ENCODE measurements at places on chromosomes 4 and X.

DNA sequence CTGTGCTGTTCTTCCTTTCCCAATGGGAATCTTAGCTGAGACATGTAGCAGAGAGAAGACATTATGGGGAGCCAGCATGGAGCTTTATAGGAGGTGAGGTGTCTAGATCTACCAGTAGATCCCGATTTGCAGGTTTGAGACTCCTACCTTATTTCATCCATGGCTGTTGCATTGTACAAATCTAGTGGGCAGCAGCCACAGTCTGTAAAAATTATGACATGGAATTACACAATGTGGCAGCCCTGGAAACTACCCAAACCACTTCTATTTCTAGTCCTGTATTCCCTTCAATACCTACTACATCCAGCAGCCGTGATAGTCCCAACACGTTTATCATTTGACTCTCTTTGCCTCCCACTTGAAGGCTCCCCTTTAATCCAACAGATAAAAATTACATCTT, 8.1 kb downstream of the ATP7A start:
- peaks cover 14% of the 10 kb centered on the region for H3K4me1 ChIP-seq
- H3K27me3 ChIP-seq = no peaks in the 10 kb centered on the region
- H3K36me3 ChIP-seq = peaks cover 2% of the 10 kb centered on the region
- no peak for DNase-seq
- no peak overlapping the region for H3K4me3 ChIP-seq

DNA sequence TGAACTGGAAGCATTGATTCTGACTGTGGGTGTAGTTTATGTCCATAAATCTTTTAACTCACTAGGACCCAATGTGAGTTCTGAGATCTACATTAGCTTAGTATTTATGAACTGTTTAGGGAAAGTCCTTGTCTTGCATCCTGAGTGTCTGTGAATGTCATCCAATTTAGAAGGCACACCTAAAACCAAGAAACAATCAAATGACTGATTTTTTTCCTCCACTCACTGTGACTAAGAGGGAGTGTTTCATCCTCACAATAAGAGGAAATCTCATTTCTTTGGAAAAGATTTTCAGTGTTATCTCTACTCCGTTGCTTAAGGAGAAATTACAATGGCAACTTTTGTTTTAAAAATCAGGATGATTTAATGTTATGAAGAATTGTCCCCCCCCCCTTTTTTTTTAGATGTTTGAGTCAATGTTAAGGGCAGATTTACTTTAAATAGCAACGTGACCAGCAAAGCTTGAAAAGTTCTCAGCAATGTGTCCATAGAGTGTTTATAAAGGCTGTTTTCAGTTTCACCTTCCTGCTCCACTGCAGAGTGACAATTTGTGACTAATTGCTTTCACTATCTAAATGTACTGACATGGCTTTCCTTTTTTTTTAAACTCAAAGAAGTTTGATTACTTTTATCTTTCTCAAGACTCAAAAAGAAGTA, 173.0 kb downstream of the SPCS3 start:
- H3K4me3 ChIP-seq = no peak overlapping the region
- no peaks in the 10 kb centered on the region for H3K36me3 ChIP-seq
- DNase-seq = no peak
- H3K27ac ChIP-seq = no peak overlapping the region
- no peaks in the 10 kb centered on the region for H3K27me3 ChIP-seq

DNA sequence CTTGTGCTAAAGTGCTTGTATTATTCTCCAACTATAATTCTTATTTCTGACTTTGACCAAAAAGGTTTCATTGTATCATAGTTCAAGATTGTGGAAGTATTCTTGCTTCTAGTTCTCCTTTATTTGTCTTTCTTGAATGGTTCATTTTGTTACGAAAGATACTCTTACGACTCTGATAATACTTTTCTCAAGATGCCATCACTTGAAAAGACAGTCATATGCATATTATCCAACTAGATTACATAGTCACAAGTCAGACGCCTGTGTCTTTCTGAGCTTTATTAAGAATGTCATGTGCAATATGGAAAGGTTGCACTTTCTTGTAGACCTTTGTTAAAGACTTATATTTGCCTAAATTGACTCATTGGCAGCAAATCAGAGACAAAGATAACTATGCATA, 71.4 kb upstream of the HPGD start:
- no peak for DNase-seq
- H3K4me3 ChIP-seq = no peak overlapping the region
- no peaks in the 10 kb centered on the region for H3K27me3 ChIP-seq
- peaks cover 11% of the 10 kb centered on the region for H3K4me1 ChIP-seq
- H3K27ac ChIP-seq = no peak overlapping the region

DNA sequence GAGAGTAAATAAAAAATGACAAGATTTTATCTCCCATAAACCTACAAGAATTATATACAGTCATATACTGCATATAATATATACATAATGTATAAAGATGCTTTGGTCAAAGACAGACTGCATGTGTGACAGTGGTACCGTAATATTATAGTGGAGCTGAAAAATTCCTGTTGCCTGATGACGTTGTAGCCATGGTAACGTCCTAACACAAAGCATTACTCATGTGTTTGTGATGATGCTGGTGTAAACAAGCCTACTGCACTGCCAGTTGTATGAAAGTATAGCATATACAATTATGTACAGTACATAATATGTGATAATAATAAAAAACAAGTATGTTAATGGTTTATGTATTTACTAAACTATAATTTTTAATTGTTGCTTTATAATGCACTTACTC, 245.2 kb upstream of the CENPE start:
- H3K4me1 ChIP-seq = no peaks in the 10 kb centered on the region
- H3K27ac ChIP-seq = no peak overlapping the region
- no peak for DNase-seq
- H3K27me3 ChIP-seq = no peaks in the 10 kb centered on the region
- H3K4me3 ChIP-seq = no peak overlapping the region

- H3K4me1 ChIP-seq = peaks cover 5% of the 10 kb centered on the region
- no peak for DNase-seq
Observed at GRCh38 chrX:107273795-107274194, 67.4 kb downstream of the DNAAF6 start.

GRCh38 chrX:85543866-85544265, 164.4 kb upstream of the POF1B start:
- DNase-seq = no peak
- H3K4me1 ChIP-seq = no peaks in the 10 kb centered on the region
- no peaks in the 10 kb centered on the region for H3K36me3 ChIP-seq
- no peak overlapping the region for H3K4me3 ChIP-seq

GRCh38 chr4:23219779-23220408, 527.2 kb downstream of the GBA3 start:
- no peak overlapping the region for H3K27ac ChIP-seq
- no peaks in the 10 kb centered on the region for H3K36me3 ChIP-seq
- no peaks in the 10 kb centered on the region for H3K27me3 ChIP-seq
- no peaks in the 10 kb centered on the region for H3K4me1 ChIP-seq
- DNase-seq = no peak

DNA sequence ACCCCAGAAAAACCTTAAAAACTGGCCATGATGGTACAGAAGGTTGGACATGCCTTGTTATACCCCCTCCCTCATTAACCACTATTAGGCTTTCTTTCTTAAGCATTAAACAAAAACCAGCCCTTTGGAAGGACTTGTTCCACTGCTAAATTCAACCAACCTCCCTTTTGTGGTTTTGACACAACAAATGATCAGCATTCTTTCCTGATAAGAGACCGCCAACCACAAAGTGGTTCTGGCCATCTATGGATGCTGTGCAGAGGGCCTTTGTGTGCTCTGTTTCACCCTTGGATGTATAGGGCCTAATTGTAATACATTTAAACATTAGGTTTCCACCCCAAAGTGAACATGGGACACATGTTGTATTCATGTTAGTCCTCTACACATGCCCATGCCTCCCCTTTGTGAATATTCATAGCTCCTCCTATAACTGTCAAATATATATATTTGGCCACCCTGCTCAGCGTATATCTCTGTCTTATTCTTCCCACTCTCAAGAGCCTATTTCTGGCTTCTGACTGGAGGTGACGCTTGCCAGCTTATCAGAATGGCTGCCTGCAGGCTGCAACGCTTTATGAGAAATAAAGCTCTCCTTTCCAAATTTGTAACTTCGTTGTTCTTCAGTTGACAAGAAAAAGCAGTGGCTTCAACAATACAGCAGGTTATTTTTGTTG, 126.6 kb downstream of the NPNT start:
- no peak for DNase-seq
- H3K27me3 ChIP-seq = no peaks in the 10 kb centered on the region
- H3K27ac ChIP-seq = no peak overlapping the region
- no peaks in the 10 kb centered on the region for H3K4me1 ChIP-seq
- H3K4me3 ChIP-seq = no peak overlapping the region

DNA sequence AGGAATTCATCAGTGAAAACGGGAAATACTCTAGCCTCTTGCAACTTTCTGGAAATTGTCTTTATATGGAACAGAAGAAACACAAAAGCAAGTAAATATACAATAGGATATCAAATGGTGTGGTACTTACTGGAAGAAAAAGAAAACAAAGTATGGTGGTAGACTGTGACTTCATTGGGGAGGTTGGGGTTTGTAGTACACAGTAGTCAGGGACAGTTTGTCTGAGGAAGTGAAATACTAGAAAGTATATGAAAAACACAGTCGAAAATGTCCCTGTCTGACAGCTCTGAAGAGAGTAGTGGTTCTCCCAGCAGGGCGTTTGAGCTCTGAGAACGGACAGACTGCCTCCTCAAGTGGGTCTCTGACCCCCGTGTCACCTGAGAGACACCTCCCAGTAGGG, 390.0 kb upstream of the NWD2 start:
- H3K36me3 ChIP-seq = no peaks in the 10 kb centered on the region

GRCh38 chrX:16711893-16712547, 449 bp downstream of the CTPS2 start:
- no peaks in the 10 kb centered on the region for H3K36me3 ChIP-seq
- H3K27me3 ChIP-seq = no peaks in the 10 kb centered on the region
- H3K27ac ChIP-seq = peak overlapping the region; percentile 76
- H3K4me1 ChIP-seq = peaks cover 21% of the 10 kb centered on the region
- H3K4me3 ChIP-seq = peak overlapping the region; percentile 82
- DNase-seq = peak; percentile 26

GRCh38 chr4:110467400-110467799, 8.6 kb upstream of the ENPEP start:
- no peak overlapping the region for H3K27ac ChIP-seq
- no peaks in the 10 kb centered on the region for H3K36me3 ChIP-seq
- no peak overlapping the region for H3K4me3 ChIP-seq
- H3K27me3 ChIP-seq = peaks cover 4% of the 10 kb centered on the region

DNA sequence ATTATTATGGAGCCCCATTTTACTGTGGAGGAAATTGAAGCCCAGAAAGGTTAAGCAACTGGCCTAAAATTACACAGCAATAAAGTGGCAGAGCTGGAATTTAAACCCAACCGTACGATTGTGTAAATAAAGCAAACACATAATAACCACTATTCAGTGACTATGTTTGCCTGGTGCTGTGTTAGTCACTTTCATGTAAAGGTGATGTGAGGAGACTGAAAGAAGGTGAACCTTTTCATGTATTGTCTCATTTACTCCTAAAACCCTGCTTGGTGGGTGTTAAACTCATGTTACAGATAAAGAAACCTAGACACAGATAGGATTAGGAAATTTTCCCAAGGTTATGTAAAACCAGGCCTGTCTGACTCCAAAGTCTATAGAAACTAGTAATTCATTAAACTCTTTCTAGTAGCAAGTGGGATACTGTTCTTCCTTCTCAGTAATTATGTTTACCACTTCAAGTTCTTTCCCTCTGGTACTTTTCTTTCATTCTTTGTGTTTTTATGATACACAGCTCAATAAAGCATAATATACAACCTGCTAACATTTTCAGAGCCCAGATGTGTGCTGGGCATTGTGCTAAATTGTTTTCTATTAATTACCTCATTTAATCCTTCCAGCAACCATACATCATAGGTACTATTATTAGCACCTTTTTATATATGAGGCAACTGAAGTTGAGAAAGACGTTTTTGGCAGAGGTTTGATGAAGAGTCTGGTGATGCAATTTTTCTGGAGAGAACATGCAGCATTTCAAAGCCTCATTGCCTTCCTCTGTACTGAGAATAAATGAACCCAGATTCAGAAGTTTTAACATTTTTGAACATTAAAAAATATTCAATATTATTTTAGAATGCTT, 202.7 kb downstream of the SPRY1 start:
- peak overlapping the region; percentile 26 for H3K27ac ChIP-seq
- H3K27me3 ChIP-seq = no peaks in the 10 kb centered on the region
- peaks cover 34% of the 10 kb centered on the region for H3K4me1 ChIP-seq
- H3K36me3 ChIP-seq = peaks cover 3% of the 10 kb centered on the region

DNA sequence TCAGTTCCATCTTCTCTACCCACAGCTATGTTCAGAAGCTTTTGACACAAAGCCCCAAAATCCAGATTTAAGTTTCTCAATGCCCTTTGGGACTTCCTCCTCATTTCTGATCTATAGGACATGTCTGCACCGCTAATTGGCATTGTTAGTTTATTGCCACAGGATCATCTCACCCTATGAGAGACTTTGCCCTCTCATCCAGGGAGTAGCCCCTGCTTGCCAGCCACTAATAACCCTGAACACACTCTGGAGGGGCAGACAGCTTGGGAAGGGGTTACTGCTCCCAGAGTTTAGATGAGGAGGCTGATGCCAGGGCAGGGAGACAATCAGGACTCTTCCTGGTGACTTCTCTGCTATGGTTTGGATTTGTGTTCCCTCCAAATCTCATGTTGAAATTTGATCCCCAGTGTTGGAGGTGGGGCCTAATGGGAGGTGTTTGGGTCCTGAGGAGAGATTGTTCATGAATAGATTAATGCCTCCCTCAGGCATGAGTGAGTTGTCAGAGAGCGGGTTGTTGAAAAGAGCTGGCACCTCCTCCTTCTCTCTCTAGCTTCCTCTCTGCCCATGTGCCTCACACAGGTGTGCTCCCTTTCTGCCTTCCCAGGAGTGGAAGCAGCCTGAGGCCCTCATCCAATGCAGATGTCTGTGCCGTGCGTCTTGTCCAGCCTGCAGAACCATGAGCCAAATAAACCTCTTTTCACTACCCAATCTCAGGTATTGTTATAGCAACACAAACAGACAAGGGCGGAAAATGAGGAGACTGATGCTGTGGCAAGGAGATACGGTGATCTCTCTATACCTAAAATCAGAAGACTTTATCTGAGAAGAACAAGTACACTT, 3.6 kb upstream of the SCARB2 start:
- peaks cover 29% of the 10 kb centered on the region for H3K4me1 ChIP-seq
- no peaks in the 10 kb centered on the region for H3K36me3 ChIP-seq
- peaks cover 32% of the 10 kb centered on the region for H3K27me3 ChIP-seq
- DNase-seq = no peak
- no peak overlapping the region for H3K4me3 ChIP-seq
- no peak overlapping the region for H3K27ac ChIP-seq

DNA sequence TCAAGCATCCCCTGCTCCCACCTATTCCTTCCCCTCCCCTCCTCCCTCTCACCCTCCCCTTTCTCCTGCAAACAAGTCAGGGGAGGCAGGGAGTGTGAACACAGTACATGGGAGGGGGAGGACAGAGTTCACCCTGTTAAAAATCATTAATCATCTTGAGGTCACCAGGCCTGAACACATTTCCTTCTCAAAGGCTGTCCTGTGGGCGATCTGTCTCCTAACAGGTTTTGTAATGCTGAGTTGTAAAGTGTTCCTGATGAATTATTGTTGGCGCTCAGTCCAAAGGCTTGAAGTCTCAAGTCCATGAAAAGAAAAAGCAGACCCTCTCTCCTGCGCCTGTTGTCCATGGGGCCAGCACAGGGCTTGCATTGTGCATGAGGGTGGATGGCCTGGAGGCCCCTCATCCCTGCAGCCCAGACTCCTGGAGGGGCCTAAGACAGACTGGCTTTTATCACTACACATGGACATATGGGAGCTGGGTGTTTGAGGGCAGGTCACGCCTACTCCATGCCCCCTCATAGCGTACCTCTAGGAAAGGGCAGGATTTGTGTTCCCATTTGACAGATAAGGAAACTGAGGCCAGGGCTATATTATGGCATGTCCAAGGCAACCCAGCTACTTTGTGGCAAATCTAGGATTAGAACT, 189.1 kb downstream of the RAB28 start:
- no peaks in the 10 kb centered on the region for H3K4me1 ChIP-seq
- no peak overlapping the region for H3K4me3 ChIP-seq
- no peaks in the 10 kb centered on the region for H3K36me3 ChIP-seq
- DNase-seq = no peak
- H3K27ac ChIP-seq = no peak overlapping the region
